ENCODE measurements at places on chromosomes 12 and 14. TPM values are rescaled to one million over a fixed set of nuclear protein-coding genes. Genes with fewer than 3 reads are reported as not detected.

GRCh38 chr12:13316587-13317246 lies 120.2 kb downstream of the EMP1 start:
- DNase-seq: no peak

DNA sequence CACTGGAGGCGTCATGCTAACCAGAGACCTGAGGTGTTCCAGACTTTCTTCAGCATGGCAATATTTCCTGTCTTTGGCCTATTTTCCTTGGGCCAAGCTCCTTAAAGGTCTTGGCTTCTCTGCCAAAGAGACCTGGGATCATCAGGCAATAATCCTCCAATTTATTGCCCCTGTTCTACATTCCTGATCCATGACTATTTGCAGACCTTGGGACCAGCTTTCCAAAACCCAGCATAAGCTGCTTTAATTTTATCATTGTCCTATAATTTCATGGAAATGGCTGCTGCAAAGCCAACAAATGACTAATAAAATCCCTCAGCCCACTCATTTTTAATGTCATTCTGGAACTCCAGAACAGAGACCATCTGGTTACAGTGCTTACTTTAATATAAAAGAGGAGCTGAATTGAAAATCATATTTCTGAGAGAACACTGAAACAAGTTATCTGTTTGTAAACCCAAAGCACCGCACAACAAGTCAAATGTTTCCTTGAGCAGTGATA lies 166.9 kb upstream of the BTG1 start:
- DNase-seq: no peak

DNA sequence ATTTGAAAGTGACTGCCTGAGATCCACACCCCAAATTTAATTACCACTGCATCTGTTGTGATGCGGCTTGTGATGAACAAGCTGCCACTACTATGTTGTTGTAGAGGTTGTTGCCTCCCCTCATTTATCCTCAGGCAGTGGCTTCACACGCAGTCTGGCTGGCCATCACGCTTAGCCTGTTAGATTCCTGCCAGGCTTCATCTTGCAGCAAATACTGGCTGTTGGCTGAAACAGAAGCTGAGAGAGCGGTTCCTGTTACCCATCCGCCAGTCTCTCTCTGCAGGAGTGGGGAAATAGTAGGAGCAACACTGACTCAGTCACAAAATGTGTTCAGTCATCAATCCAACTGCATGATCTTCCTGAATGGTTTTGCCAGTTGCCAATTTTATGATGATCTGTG lies 934.4 kb downstream of the FLRT2 start:
- DNase-seq: no peak

- DNase-seq: peak; percentile 43
Measured at GRCh38 chr12:38886064-38886463, 19.3 kb downstream of the CPNE8 start.

GRCh38 chr12:11689591-11690186 lies 40.2 kb downstream of the ETV6 start:
- DNase-seq: no peak

Gene KRT77
- total RNA-seq: not detected

GRCh38 chr12:7271893-7272514 lies 31.9 kb upstream of the ACSM4 start:
- DNase-seq: no peak

GRCh38 chr12:48671231-48671856 lies 10.7 kb downstream of the KANSL2 start:
- DNase-seq: no peak
